ENCODE measurements at places on chromosomes 5 and 9. TPM values are rescaled to one million over a fixed set of nuclear protein-coding genes. Genes with fewer than 3 reads are reported as not detected.

Gene CD74
- 71.4 TPM for total RNA-seq

DNA sequence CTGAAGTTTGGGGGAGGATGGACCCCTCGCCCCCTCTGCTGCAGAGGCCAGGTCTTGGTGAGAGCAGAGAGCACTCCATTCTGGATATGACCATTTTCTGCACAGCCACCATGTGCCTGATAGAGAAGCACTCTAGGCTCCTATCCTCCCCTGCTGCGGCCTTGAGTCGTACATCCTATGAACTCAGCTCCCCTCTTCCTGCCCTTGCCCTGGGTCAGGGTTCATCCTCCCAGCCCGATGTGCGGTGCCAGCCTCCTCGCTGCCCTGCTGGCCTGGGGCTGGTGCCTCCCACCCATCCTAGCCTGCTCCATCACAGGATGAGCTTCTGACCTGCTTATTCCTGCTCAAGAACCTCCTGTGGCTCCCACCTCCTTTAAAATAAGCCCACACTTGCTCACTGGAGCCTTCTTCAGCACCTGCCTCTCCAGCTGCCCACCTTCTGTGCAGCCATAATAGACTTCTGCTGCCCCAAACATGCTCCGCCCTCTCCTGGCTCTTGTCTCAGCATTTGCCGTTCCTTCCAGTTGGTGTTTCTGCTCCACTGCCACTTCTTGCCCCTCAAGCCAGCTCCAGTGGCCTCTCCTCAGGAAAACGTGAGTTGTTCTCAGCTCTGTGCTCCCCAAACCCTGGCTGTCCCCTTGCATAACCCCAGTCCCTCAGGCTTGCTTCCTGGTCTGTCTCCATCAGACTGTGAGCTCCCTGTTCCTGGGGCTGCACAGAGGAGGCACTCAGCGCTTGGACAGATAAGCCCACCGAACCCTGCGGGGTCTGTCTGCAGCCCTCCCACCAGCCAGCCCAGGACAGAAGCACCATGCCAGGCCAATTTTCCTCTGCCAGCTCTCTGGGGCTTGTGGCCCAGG is 22.3 kb upstream of the TTLL11 start:
- no peak for DNase-seq
- peaks cover 10% of the 10 kb centered on the region for H3K4me1 ChIP-seq
- no peak overlapping the region for H3K4me3 ChIP-seq
- no peaks in the 10 kb centered on the region for H3K27me3 ChIP-seq

DNA sequence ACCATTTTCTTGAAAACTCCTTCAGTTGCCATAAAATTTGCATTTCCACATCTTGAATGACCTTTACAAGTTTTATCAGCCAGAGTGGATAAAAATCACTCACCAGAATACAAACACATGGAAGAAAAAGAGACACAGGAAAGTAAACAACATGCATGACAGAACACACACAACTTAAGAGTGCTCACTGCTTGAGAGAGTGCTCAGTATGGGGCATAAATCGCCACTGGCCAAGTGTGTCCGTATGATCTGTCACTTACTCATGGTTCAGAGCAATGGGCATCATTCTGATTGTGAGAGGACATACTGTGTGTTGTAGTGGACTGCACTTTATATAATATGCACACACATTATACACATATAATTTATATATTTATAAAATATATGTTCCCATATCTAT is 155.6 kb upstream of the NTRK2 start:
- no peak overlapping the region for H3K27ac ChIP-seq
- no peak overlapping the region for H3K4me3 ChIP-seq
- no peaks in the 10 kb centered on the region for H3K36me3 ChIP-seq
- DNase-seq: no peak

GRCh38 chr9:12274577-12274976 is 418.6 kb upstream of the TYRP1 start:
- H3K4me3 ChIP-seq: no peak overlapping the region
- no peak for DNase-seq
- no peaks in the 10 kb centered on the region for H3K36me3 ChIP-seq
- no peak overlapping the region for H3K27ac ChIP-seq
- H3K27me3 ChIP-seq: no peaks in the 10 kb centered on the region

DNA sequence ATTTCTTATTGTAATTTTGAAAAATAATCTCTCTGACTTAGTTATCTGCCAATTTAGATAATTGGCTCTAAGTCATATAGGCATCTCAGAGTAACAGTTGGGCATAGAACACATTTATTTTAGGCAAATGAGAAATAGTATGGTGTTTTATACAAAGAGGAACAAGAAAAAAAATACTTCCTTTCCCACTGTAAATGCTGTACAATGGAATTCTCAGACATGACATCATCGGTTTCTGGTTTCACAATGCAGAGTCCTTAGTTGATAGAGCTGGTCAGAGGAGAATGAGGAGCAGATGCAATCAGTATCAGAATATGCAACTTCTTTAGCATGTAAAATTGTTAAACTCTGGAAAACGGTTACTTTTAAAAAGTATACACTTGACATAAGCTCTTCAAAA is 49.4 kb downstream of the PLK2 start:
- no peaks in the 10 kb centered on the region for H3K36me3 ChIP-seq
- H3K4me3 ChIP-seq: no peak overlapping the region
- no peaks in the 10 kb centered on the region for H3K4me1 ChIP-seq
- H3K27ac ChIP-seq: no peak overlapping the region
- no peaks in the 10 kb centered on the region for H3K27me3 ChIP-seq

GRCh38 chr9:134057751-134058701 is 9.8 kb downstream of the BRD3 start:
- H3K27ac ChIP-seq: peak overlapping the region; percentile 24
- H3K4me1 ChIP-seq: peaks cover 71% of the 10 kb centered on the region
- H3K27me3 ChIP-seq: no peaks in the 10 kb centered on the region
- no peaks in the 10 kb centered on the region for H3K36me3 ChIP-seq

DNA sequence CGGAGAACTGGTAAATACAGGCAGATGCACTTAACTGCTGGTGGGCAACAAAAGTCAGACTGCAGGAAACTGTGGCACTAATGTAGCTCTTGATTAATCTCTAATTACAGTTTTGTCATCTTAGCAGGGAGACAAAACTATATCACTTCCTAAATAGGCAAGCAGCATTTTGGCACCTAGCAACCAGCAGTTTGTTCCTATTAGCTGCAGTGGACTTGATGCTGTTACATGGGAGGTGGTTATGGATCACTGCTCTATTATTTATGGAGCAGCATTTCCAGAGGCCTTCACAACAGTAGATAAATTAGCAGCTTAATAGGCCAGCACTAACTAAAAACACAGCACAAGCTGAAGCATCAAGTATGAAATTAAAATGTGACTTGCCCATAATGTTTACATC is 518.3 kb upstream of the ITGA1 start:
- H3K4me3 ChIP-seq: peak overlapping the region; percentile 4
- H3K27me3 ChIP-seq: no peaks in the 10 kb centered on the region
- DNase-seq: no peak
- no peaks in the 10 kb centered on the region for H3K36me3 ChIP-seq

DNA sequence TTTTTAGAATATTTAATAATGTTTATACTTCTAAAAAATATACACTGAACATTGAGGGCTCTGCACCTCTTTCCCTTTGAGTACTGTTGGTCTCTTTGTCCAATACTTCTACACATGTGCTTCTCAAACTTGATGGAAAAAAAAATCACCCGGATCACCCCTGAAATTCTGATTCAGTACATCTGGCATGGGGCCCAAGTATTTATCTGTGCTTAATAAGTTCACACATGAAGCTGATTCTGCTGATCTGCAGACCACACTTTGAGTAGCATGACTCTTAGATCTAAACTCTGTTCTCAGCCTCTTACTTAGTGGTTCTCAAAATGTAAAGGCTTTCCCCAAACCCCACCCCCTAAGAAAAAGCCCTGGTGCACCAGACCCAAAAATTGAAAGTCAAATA is 12.0 kb downstream of the RUSC2 start:
- no peaks in the 10 kb centered on the region for H3K27me3 ChIP-seq
- no peak overlapping the region for H3K27ac ChIP-seq
- no peaks in the 10 kb centered on the region for H3K36me3 ChIP-seq
- no peak overlapping the region for H3K4me3 ChIP-seq

GRCh38 chr5:51271261-51271660 is 112.0 kb upstream of the ISL1 start:
- H3K4me1 ChIP-seq: no peaks in the 10 kb centered on the region
- H3K27me3 ChIP-seq: no peaks in the 10 kb centered on the region
- H3K4me3 ChIP-seq: no peak overlapping the region
- no peaks in the 10 kb centered on the region for H3K36me3 ChIP-seq

Gene SARDH
- 1.5 TPM for total RNA-seq

DNA sequence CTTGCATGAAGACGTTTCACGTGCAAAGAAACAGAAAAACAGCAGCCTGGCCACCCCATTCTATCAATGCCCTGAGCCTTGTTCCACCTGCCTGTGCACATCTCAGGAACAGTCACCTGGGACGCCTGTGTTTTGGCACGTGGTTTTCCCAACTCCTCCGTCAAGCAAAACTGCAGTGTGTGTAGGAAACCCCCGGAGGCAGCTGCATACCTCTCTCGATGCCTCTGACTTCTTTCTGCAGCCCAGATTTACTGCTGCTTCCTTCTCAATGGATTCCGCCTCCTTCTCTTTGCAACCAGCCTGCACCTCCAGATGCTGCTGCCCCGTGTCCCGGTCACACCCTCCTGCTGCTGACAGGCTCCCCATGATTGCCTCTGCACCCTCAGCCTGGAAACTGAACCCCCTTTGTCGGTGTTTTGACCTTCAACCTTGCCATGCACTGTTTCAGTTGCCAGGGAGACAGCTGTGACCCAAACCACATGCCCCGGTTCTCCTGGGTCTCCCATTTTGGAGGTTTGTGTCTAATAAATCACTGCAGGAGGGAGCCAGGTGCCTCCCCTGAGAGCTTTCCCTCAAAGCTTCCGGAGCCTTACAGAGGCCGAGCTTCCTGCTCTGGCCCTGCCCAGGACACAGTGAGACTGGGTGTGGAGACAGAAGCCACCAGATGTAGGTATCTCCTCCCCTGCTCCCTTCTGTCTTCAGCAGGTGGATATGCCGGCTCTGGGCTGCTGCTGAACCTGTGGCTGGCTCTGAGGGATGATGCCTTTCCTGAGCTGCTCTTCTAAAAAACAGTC is 395.5 kb upstream of the IRX1 start:
- H3K36me3 ChIP-seq: no peaks in the 10 kb centered on the region
- no peaks in the 10 kb centered on the region for H3K27me3 ChIP-seq
- H3K4me3 ChIP-seq: no peak overlapping the region
- no peaks in the 10 kb centered on the region for H3K4me1 ChIP-seq
- DNase-seq: no peak

Gene SLC34A3
- total RNA-seq: not detected

GRCh38 chr9:114374936-114375335 is 12.8 kb downstream of the AKNA start:
- H3K4me1 ChIP-seq: no peaks in the 10 kb centered on the region
- no peaks in the 10 kb centered on the region for H3K27me3 ChIP-seq
- no peak overlapping the region for H3K4me3 ChIP-seq
- no peak for DNase-seq

- H3K36me3 ChIP-seq: no peaks in the 10 kb centered on the region
- H3K4me1 ChIP-seq: no peaks in the 10 kb centered on the region
- no peak overlapping the region for H3K27ac ChIP-seq
- peak; percentile 19 for DNase-seq
- no peak overlapping the region for H3K4me3 ChIP-seq
These were observed 142.9 kb upstream of the MSX2 start for GRCh38 chr5:174581479-174581878.

DNA sequence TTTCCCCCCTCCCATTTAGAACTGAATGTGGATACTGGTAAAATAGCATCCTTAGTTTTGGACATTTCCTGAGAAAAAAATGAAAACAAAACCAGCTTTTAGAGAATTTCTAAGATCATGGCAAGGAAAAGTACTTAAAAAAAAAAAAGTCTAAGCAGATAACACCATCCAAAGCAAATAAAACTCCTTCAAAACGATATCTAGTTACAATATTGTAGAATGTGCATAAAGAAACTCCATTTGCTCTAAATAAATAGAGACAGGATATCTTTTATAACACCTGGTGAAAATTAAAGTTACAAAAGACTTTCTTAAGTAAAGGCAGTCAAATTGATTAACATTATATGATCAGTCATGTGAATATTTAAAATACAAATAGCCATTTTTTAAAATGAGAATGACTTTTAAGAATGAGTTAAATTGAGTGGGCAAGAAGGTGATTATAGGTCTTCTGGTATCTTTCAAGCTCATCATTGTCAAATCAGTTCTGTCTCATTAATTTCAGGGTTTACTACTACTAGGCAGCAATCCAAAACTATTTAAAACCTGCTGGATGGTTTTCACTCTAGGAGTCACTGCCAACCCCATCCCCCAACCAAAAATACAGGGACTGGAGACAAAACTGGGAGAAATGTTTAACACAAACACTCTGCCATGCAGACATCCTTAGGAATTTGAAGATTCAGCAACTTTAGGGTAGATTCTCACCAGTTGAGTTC is 382.6 kb downstream of the ADGRV1 start:
- no peaks in the 10 kb centered on the region for H3K36me3 ChIP-seq
- no peaks in the 10 kb centered on the region for H3K27me3 ChIP-seq
- H3K27ac ChIP-seq: no peak overlapping the region

Gene TPPP
- 2.5 TPM for total RNA-seq

- no peak overlapping the region for H3K4me3 ChIP-seq
- DNase-seq: no peak
- no peak overlapping the region for H3K27ac ChIP-seq
- H3K36me3 ChIP-seq: no peaks in the 10 kb centered on the region
- no peaks in the 10 kb centered on the region for H3K27me3 ChIP-seq
These were observed 123.6 kb upstream of the SLC1A3 start for GRCh38 chr5:36482812-36483211.

DNA sequence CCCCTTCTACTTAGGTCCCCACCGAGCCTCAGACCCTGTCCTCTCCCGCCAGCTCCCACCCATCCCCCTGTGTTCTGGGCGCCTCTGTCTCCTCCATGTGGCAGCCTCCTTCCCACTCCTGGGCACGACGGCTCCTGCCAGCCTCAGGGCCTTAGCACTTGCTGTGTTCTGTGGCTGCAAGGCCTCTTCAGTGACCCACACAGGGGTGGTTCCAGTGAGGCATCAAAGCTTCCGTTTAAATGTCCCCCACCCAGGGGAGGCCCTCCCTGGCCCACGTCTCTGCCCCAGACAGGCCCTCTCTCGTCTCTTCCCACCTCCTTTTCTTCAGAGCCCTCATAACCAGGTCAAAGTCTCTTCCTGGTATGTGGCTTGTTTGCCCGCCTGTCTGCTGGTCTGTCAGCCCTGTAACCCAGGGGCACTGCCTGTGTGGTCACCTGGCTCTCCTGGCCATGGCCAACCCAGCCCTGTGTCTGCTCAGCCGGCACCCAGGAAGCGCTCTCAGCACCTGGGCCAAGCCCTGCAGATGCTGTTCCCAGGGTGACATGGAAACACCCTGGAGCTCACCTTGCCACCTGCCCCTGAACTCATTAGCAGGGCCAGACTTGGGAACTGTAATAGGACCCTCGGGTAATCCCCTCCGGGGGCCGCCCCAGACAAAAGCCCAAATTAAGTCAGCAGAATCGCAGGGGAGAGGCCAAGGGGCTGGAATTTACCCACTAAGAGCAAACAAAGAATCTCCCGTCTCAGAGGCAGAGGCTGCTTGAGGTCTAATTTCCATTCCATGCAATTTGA is 33.7 kb downstream of the LHX3 start:
- no peak overlapping the region for H3K27ac ChIP-seq
- peaks cover 22% of the 10 kb centered on the region for H3K27me3 ChIP-seq
- no peak for DNase-seq
- no peaks in the 10 kb centered on the region for H3K36me3 ChIP-seq

All from adrenal gland (tissue), 19 donors.